ENCODE measurements at places on chromosomes 3 and 15.
A peak's percentile ranks its signal among the peaks of the same experiment; 100 is the strongest.

DNA sequence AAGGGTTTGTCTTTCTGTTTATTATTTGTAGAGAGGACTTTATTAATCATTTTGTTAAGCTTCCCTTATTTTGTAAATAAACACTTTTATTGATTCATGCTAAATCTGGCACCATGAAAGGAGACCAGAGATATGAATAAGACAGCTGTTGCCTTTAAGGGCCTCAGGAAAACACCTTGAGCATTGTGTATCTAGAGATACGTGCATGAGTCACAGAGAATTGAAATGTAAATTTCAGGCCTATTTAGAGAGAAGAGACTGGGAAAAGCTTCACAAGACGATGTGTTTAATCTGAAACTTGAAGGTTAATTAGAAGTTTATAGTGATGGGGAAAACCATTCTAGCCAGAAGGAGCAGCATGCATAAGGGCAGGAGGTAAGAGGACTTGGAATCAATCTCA, 28.6 kb upstream of the UTS2B start:
- DNase-seq: no peak

GRCh38 chr15:57626713-57627440, 35.2 kb downstream of the MYZAP start:
- DNase-seq: no peak

GRCh38 chr3:123019161-123019560, 8.4 kb downstream of the SEMA5B start:
- no peak for DNase-seq

GRCh38 chr3:59816312-59816711, 766.5 kb upstream of the CFAP20DC start:
- no peak for DNase-seq

DNA sequence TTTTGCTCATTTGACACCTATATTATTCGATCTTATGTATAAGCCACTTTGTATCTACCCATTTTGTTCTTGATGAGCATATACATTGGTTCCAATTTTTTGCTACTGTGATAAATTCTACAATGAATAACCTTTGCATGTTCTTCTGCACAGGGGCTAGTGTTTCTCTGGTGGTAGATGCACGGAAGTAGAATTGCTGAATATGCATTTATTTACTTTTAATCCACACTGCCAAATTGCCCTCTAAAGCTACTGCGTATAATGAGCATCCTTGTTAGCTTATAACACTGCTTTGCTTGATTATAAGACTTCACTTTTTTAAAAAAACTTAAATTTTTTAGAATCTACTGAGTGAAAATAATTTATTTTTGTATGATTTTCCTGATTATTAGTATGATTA, 84.2 kb upstream of the PIAS1 start:
- DNase-seq: no peak

- no peak for DNase-seq
Measured at GRCh38 chr3:197516517-197516889, 39.3 kb downstream of the BDH1 start.

DNA sequence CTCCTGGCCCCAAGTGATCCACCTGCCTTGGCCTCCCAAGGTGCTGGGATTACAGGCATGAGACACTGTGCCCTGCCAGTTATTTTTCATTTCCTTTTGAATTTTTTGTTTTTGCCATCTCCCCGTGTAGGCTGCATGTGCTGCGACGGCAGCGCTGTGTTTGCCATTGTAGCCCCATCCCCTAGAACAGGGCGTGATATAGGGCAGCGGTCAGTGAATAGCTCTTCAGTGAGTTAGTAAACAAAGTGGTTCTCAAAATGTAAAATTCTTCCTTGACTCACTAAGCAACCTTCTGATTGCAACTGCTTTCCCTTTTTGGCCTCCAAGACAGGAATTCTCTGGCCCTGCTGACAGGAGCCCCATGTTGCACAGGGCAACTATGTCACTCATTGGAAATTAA, 138.1 kb upstream of the CTDSPL start:
- DNase-seq: no peak

GRCh38 chr3:14297784-14298236, 104.6 kb upstream of the SLC6A6 start:
- no peak for DNase-seq

DNA sequence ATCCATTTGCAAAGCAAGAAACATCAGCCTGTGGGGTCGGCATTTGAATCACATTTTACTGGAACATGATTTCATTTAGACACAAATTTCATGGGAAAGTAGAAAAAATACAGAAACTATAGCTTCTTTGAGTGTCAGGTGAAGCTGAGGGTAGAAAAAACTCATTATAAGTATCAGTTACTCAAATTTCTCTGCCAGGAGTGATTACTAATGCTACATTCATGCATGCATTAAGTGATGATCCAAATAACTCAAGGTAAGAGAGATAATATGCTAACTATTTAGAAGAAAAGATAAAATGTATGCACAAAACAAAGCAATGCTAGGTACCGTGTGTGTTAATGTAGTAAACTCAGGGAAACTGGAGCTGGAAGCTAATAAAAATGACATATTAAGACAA, 406.0 kb downstream of the GAP43 start:
- DNase-seq: no peak

- no peak for DNase-seq
Measured at GRCh38 chr15:63374686-63375520, 6.7 kb downstream of the CA12 start.

DNA sequence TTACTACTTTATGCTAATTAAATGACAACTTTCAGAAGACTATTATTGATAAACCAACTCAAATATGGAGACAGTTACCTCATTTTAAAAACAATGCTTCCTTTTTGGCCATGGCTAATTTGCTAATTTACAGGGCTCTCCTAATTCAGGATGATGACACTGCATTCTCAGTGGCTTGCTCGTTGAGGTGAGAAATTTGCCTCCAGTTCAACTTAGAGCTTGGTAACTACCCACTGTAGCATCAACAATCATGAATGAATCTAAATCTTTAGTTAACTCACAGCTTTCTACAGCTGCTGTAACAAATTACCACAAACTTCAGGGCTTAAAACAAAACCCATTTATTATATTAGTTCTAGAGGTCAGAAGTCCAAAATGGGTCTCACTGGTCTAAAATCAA, 14.0 kb downstream of the PBRM1 start:
- DNase-seq: no peak

DNA sequence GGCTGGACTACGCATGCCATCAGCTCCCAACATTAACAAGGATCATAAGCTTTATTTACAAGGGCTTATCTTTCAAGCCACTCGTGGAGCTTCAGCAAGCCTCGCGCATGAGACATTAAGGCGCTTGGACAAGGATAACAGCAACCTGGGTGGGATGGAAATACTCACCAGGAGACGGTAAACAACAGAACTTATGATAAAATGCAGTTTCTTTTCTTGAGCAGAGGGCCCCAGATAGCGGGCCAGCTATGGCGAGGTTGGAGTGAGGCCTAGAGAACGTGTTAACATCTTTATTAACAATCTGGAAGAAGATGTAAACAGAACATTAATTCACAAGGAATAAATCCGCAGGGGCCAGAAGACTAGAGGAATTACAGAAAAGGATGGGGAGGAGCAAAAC, 158.2 kb downstream of the NTRK3 start:
- DNase-seq: no peak

DNA sequence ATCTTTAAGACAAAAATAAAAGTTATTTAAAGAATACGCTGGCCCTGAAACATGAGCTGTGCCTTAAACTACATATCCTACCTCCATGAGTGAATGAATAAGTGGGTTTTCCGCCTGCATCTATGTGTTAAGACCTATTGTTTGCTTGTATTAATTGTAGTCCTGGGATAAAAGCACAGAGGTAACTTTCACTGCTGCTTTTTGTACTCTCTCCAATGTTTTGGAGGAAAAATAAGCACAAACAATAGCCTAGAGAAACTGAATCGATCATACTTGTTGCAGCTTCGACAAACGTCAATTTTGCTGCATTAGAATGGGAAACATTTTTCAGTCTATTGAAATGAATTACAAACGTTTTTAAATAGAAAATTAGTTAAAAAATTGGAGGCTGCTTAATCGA, 1.3 kb upstream of the CTNNB1 start:
- no peak for DNase-seq

GRCh38 chr3:119559441-119559963, at the start of gene CD80:
Gene CD80, minus strand, starts transcription at chr3:119559614. Its CDS starts 1,886 bp downstream, at chr3:119557728.
- DNase-seq: no peak

DNA sequence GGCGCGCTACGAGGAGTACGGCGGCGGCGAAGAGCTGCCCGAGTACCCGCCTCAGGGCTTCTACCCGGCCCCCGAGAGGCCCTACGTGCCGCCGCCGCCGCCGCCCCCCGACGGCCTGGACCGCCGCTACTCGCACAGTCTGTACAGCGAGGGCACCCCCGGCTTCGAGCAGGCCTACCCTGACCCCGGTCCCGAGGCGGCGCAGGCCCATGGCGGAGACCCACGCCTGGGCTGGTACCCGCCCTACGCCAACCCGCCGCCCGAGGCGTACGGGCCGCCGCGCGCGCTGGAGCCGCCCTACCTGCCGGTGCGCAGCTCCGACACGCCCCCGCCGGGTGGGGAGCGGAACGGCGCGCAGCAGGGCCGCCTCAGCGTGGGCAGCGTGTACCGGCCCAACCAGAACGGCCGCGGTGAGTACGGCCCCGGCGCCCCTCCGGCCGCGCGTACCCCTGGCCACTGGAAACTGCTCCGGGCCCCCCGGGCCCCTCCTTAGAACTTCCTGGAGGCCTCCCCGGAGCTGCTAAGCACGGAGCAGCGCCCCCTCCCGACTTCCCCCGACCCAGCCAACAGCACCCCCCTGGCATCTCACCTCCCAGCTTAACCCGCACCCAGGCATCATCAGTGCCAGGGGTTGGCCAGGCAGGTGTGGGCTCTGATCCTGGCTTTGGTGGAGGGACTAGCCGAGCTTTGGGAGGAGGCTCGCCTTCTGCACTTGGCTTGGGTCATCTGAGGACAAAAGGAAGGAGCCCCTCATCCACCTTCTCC, 1.4 kb downstream of the LOXL1 start:
- DNase-seq: peak; percentile 48

- no peak for DNase-seq
Measured at GRCh38 chr3:83953417-83954089, 1005.2 kb upstream of the CADM2 start.

DNA sequence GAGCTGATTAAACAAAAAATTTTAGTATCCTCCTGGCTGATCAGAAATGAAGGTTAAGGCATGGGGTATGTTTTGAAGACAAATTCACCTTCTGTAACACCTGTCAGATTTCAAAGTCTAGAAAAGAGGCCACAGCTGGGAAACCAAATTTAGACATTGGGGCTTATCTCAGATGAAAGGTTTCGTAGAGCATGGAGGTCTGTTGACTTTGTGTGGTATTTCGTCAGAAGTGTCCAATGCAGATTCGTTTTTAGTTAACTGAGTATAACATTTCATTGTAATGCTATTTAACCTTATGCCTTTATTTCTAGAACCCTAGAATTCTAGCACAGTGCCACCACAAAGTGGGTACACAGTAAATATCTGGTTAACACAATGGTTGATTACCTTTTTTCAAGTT, 61.7 kb downstream of the FNDC3B start:
- DNase-seq: no peak

GRCh38 chr3:184129012-184129411, 6.1 kb upstream of the EIF2B5 start:
- no peak for DNase-seq

- no peak for DNase-seq
Measured at GRCh38 chr3:2511356-2511755, 412.7 kb downstream of the CNTN4 start.

DNA sequence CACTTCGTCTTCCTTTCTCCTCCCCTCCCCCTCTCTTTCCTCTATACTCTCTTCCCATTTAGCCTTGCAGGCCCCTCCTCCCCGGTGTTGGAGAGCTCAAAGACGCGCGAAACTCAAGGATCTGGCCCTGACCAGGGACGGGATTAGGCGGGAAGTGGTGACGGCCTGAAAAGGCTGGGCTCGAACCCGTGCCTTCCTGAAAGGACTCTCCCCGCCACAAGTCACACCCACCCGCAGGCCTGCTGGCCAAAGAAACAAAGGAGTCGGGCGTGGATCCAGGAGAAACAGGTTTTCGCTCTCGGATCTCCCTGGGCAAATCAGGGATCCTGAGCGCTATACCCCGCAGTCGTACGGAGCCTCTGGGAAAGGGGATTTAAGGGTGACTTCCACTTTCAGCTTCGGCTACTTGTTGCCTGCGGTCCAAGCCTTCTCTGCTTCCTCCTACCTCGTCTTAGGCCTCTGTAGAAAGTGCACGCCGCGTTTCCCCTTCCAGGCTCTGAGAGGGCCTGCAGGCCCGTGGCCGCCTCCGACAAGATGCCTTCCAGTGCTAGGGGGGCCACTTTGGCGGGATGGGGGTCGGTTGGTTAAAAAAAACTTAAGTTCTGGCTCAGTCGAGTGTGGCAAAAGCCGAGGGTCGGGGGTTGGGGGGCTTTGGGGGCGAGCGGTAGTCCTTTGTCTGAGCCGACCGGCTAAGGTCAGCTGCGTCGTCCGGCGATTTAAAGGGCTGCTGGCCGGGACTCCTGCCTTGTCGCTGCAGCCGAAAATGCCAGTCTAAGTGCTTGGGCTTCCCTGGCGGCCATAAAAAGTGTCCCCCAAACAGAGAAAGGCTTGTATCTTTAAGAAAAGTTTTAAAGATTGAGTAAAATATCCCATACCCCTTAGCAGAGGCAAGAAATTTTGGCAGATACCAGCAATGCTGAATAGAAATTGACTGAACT, 8.2 kb downstream of the ZIC4 start:
- no peak for DNase-seq

DNA sequence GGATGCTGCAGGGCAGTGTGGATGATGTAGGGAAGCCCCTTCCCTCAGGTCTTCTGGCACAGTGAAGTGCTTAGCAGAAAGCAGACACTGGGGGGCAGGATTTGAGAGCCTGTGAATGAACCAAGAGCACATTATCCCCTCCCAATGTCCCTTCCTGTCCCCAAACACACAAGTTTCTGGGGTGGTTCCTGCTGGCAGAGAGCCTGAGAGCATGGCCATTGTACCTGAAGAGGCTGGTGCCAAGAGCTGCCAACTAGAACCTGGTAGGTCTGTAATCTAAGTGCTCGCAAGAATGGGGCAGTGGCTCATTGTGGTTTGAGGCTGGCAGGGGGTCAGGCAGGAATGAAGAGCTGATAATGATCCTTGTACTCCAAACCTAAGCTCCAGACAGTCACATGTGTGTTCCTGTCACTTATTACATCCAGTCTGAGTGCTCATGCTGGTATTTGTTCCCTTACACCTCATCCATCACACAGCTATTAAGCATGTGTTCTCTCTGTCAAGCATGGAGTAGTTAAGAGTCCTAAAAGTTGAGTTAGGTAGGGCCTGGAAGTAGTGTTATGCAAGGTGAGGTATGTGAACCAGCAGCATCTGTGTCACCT, 6.7 kb upstream of the CCR1 start:
- no peak for DNase-seq

- no peak for DNase-seq
Measured at GRCh38 chr3:186110975-186111974, 2.4 kb upstream of the ETV5 start.

DNA sequence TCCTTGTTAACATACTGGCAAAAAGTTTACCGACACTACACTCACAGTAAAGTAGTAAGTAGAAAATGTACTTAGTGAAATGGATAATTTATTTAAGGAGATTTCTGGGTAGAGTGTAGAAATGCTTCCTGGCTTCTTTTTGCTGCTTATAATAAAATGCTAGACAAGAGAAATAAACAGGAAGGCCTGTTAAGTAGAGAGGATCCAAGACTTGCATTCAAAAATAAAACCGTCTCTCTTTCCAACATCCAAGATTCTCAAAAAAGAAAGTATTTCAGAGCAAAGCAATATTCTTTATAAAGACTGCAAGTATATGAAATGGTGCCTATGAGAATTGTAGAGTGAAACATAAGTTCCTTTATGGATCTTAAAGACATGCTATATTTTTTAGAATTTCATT, 77.0 kb upstream of the CNTN6 start:
- DNase-seq: no peak

Data from mesothelial cell of epicardium (in vitro differentiated cells).